Tongue (tissue), 3 donors: ENCODE measurements at places on chromosomes 2 and 18.

- DNase-seq = no peak
Observed at GRCh38 chr2:12990523-12990922, 273.8 kb downstream of the TRIB2 start.

- no peak for DNase-seq
Observed at GRCh38 chr18:73264562-73264921, 396.8 kb upstream of the NETO1 start.

DNA sequence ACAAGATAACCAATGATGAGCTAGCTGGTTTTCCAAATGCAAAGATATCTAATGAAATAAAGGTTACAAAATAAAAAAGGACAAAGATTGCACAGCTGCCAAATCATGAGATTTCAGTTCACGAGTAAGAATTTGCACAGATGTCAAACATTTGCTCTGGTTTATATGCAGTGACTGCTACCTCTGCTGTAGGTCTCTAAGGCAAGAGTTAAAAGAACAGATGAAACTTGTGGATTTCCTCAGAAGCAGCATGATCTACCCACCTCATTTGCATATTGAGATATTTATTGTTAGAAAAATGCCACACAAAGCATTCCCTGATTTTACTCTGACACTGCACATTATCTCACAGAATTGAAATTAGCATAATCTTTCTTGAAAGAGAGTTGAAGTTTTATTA is 763.2 kb upstream of the ZEB2 start:
- no peak for DNase-seq

DNA sequence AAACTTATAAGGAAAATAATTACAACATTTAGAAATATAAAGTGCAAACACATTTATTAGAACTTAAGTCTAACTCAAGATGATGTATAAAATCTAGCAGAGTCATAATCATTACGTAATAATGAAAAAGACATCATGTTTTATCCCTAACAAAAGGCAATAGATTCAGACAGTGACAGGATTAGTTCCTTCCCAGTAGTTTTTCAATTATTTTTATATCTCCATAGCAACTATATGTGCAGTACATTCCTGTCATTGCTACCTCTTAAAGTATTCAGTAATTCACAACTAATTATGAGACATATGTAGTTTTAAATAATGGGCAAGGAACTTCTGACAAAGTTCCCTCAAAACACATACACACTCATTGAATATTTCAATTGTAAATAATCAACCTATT is 687.9 kb downstream of the CCDC85A start:
- DNase-seq = no peak

DNA sequence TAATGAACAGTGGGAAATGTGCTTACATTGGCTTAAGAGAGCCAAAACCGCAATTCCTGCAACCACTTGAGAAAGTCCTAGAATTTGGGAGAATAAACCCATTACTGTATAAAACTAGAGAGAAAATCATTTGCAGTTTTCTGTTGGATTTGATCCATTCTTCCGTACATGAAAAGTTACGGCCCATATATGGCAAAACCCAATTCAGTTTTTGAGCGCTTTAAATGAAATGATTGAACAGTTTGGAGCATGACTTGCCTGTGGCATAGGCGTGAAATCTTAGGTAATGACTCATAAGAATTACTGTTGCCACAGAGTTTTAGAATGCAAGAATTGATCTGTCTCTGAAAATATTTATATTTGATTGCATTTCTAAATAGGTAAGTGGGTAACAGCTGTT is 52.0 kb downstream of the PHLPP1 start:
- no peak for DNase-seq

DNA sequence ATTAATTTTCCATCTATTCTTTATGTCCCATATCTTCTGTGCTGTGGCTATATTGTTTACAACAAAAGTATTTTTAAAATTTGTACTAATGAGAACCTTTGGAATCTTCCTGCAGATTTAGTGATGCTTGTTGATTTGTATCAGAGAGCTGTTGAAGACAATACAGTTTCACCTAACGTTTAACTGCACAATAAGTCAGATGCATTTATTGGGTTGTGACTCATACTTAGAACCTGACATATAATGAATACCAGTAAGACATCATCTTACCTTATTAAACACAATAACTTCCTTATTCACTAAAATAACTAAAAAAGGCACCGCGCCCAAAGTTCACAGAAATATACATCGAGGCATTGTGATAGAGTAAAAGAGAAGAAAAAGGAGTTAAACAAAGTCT is 43.8 kb upstream of the IL1R1 start:
- DNase-seq = no peak

DNA sequence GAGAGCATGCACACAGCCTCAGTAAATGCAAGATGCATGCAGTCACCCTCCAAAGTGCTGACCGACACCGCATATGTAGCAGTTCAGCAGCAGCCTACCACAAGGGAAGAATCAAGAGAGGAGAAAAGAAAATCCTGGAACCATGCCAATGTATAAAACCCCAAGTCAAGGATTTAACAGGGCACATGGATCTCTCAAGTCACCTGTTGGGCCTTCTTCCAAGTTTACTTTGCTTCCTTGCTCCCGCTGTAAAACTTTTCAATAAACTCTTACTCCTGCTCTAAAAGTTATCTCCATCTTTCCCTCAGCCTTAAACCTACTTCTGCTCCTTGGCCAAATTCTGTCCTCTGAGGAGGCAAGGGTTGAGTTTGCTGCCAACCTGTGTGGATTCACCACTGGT is 147.8 kb upstream of the MAP2 start:
- no peak for DNase-seq

- DNase-seq = peak; percentile 82
Observed at GRCh38 chr2:84495539-84496146, 20.7 kb upstream of the DNAH6 start.

- no peak for DNase-seq
Observed at GRCh38 chr18:2171840-2172625, 399.3 kb downstream of the METTL4 start.

GRCh38 chr18:8773980-8774379 is 68.6 kb downstream of the MTCL1 start:
- no peak for DNase-seq

- DNase-seq = no peak
Observed at GRCh38 chr18:44915661-44916060, 235.0 kb downstream of the SETBP1 start.

GRCh38 chr2:40403233-40403836 is 48.6 kb downstream of the SLC8A1 start:
- DNase-seq = no peak

DNA sequence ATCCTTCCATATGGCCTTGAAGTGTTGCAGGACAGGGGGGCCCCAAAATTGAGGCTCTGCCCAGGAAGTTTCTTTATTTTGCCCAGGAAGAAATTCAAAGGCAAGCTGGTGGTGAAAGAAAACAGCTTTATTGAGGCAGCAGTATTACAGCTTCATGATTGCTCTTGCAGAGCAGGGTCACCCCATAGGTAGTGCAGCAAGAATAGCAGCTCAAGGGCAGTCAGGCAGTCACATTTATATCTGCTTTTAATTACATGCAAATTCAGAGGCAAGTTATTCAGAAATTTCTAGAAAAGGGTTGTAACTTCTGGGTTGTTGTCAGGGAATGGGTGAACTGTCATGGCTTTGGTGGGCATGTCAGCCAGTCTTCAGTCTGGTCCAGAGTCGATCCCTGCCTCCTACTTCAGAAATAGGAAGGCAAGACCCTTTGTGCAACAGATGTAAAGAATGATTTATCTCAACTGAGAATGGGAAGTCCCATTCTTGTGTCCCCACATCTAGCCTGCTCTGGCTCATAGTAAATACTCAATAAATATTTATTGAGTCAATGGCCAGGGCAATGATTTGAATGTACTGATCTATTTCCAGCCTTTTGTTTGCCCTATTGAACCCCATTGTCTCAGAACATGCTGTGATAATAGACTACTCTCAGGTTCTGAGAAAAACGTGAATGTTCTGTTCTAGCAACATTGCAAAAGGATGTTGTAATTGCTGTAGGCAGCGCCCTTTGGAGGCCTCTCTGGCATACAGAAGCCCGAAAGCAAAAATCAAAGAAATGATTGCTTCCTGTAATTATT is 129.8 kb downstream of the MYO3B start:
- DNase-seq = no peak

GRCh38 chr2:195124391-195125079 is 532.5 kb upstream of the SLC39A10 start:
- DNase-seq = no peak

DNA sequence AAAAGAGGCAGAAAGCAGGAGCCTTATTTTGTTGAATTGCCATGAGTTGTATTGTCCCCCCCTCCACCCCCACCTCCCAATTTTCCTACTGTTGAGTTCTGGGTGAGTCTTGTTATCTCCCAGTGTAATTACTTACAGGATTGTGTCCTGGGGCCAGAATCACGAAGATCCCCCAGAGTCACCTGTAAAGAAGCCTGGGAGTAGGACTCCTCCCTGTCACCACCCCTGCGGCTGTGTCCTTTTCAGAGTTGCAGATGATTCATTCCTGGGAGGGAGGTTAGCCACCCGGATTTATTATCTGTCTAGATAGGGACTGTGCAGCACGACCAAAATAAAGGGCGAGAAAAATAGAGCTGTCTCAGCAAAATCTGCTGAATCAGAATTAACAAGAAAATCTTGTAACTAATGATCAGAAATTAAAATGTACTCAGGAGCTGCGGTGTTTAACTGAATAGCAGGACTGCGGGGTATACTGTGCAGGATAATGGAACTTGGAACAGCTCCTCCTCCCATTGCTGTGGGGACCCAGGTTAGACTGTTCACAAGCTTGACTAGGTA is 81.7 kb upstream of the CAPN13 start:
- DNase-seq = no peak

- DNase-seq = no peak
Observed at GRCh38 chr18:65761636-65762295, 11.0 kb downstream of the CDH7 start.

- DNase-seq = peak; percentile 70
Observed at GRCh38 chr18:10928011-10928771, 221.2 kb downstream of the PIEZO2 start.

GRCh38 chr2:152120430-152120829 is 21.6 kb upstream of the CACNB4 start:
- no peak for DNase-seq

DNA sequence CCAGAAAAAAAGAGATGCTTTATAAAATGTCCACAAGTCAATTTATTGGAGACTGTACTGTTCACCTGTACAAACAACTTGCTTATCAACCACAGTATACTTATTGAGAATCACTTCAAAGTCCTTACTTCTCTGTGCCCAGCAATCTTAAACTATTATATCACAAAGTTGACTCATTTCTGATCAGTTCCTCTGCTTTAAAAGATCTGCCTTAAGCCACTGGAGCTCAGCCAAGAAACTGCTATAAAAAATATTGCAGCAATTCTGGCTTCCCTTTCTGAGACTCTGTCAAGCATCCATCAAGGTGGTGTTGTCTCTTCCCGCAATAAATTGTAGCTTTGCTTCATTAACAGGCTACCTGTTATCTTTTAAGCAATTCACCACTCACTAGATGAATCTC is 375.2 kb upstream of the SPHKAP start:
- DNase-seq = no peak

DNA sequence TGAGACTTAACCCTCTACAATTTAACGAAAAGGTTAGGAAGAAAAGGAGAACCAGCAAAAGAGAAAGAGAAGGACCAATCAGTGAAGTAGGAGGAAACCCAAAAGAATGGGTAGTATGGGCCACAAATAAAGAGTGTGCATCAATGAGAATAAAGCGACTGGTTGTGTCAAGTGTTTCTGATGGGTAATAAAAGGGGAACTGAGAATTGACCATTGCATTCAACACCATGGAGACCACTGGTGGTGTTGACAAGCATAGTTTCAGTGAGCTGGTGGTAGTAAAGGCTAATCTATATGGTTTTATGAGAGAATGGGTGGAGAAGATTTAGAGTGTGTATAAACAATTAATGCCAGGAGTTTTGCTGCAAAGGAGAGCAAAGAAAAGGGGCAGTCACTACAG is 75.4 kb downstream of the CSRNP3 start:
- no peak for DNase-seq
